ENCODE measurements at places on chromosomes 16 and 17.

DNA sequence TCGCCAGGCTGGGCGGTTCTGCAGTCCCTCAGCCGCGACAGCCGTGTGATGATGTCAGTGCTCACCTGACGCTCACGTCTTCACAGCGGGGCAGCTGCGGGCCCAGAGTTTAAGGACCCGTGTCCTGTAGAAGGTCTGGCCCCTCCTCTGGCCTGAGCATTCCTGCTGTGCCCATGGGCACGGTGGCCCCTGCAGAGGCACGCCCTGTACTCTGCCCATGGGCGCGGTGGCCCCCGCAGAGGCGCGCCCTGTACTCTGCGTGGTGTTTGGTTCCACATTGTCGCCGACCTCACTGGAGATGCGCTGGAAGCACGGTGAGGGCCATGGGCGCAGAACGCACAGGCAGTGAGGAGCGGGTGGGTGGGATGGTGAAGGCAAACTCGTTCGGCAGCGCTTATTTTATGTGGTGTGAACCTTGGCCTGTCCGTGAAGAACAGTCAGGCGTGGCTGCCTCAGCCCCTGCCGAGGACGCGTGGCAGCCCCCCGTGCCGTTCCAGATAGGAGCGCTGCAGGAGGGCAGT is 122.0 kb downstream of the BANP start:
- no peak for DNase-seq

DNA sequence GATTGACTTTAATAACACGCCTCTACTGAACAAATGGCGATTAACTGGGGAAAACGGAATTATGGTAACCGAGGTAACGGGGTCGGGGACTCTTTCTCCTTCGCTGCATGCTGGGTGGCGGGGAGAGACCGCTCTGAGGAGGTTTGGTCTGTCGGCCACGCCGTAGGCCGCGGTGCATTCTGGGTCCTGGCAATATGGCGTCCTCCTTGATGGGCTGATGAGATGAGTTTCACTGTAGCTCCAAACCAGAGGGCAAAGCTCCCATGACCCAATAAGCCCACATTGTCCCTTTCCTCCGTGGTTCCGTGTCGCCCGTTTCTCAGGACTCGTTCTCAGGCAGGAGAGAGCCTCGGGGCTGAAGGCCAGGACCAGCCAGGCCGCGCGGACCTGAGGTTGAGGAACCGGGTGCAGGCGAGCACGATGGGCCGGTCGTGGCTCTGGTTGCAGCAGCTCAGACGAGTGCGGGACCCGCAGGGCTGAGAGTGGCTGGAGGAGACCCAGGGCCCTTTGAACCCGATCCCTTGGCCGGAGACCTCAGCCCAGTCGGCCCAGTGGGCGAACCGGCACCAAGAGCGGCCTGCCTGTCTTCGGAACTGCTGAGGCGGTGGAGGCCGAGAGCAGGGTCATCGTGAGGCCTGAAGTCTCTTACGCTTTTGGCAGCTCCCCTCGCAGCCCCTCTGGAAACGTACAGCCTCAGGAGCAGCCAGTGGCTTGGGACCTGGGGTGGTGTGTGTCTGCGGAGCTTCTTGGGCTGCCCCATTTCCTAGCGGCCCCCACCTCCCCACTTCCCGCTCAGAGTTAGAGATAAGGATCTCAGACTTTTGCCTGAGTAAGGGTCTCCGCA is at the start of gene RPTOR:
TSS of gene RPTOR (plus strand) at position 184 of the 844 bp plus-strand sequence. CDS start 792 bp downstream, outside the sequence.
- DNase-seq: peak; percentile 86

DNA sequence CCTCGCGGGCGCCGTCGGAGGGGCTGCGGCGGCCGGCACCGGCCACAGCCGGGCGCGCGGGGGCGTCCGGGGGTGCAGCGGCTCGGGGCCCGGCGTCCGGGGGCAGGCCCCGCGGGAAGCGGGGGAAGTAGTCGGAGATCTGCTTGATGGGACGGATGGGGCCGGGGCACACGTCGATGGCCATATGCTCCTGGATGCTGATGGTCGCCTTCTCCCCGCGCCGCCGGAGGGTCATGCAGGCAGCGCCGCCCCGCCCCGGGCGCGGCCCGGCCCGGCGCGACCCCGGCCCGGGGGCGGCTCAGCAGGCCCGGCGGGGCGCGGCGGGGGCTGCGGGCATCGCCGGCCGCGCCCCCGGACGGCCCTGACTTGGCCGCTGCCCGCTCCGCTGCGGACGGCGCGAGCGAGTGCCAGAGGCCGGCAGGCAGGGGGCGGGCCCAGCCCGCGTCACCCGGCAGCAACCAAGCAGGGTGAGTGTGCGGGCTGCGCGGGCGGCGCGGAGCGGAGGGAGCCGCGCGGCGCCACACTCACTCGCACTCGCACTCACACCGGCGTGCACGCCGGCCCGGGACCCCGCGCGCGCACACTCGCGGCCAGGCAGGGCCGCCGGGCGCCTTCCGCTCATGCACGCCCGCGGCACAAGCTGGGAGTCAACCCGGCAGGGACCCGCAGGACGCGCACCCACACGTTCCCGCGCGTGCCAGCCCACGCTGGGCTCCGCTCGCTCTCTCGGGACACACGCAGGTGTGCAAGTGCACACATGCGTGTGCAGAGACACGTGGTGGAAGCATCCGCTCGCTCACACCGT is at the start of gene DOC2B:
TSS of gene DOC2B (minus strand) at position 406 of the 805 bp plus-strand sequence. CDS start at position 235, 171 bp downstream.
- no peak for DNase-seq

GRCh38 chr17:43224146-43224705 is 4.2 kb downstream of the CCDC200 start:
- no peak for DNase-seq

- no peak for DNase-seq
Measured at GRCh38 chr16:30949650-30950515, 1.0 kb downstream of the ORAI3 start.

DNA sequence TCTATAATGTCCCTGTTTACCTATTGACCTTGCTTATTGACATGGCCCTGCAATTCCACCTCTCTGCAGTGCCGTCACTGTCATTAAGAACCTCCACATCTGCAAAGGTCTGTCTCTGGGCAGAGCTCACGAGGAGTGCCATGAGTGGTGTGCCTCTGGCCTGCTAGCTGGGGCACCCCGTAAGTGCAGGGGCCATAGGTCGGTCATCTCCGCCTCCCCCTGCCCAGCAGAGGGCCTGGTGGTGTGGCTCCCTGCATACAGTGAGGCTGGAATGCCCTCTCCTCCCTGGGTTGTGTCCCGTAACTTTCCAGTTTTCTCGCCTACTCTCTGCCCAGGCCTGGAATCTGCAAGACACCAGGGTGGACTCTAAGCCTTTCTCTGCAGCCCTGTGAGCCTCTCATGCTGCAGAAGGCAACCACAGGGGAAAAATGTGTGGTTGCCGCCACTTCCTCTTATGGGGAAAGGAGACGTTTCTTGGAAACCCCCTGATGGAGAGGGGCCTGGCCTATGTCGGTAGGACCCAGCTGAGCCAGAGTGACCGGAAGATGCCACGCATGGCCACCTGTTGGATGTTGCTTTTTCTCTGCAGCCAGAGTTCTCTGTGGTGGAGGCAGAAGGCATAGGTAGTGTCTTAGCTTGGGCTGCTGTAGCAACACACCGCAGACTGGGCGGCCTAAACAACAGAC is 2.7 kb upstream of the SNX20 start:
- DNase-seq: no peak

GRCh38 chr16:683396-684070 is 601 bp downstream of the JMJD8 start:
- DNase-seq: no peak

GRCh38 chr16:57622361-57623250 is 5.8 kb upstream of the ADGRG1 start:
- no peak for DNase-seq

Data from NCI-H1694 treated with DMSO at 0.1 percent for 48 hours (cell line).